ENCODE measurements at places on chromosomes 16 and 17. TPM values are rescaled to one million over a fixed set of nuclear protein-coding genes. Genes with fewer than 3 reads are reported as not detected.

The CSH1 gene
- total RNA-seq = not detected

The SLC9A5 gene
- 0.54 TPM for total RNA-seq

The RHOT1 gene
- 26.9 TPM for total RNA-seq

The MAFG gene
- total RNA-seq = 29.6 TPM

The PHB1 gene
- 102 TPM for total RNA-seq

The MYH2 gene
- not detected for total RNA-seq

The KRT12 gene
- total RNA-seq = not detected

The CCL4 gene
- 1.6 TPM for total RNA-seq

The PIK3R6 gene
- 10.0 TPM for total RNA-seq

The CCL8 gene
- not detected for total RNA-seq

The FOXO3B gene
- 15.9 TPM for total RNA-seq

The PLA2G10 gene
- not detected for total RNA-seq

The RSKR gene
- 8.1 TPM for total RNA-seq

The KRTAP17-1 gene
- total RNA-seq = not detected

The CDH5 gene
- total RNA-seq = 0.27 TPM

The ACSM3 gene
- total RNA-seq = 67.1 TPM

GRCh38 chr16:5862103-5862840 lies 764.7 kb upstream of the EEF2KMT start:
- DNase-seq = no peak

DNA sequence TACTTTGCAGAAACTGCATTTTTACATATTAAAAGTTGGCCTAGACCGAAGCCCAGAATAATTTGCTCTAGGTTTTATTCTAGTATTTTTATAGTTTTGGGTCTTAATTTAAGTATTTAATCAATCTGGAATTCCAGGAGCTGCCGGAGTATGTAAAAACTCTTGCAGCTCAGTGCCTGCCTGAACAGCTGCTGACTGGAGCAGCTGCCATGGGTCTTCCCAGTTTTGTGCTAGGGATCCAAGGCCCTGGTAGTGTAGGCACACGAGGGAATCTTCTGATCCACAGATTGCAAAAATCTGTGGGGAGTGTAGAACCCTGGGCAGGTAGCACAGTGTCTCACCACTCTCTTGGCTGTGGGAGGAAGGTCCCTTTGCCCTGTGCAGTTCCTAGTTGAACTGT lies 87.0 kb upstream of the HS3ST3A1 start:
- no peak for DNase-seq

GRCh38 chr17:81556175-81556691 lies 4.1 kb upstream of the FAAP100 start:
- DNase-seq = no peak

- DNase-seq = peak; percentile 39
These were observed at the start of gene SOX9 for GRCh38 chr17:72120642-72121163. Gene SOX9, plus strand, starts transcription at chr17:72121020. Its CDS starts 372 bp downstream, at chr17:72121392.

DNA sequence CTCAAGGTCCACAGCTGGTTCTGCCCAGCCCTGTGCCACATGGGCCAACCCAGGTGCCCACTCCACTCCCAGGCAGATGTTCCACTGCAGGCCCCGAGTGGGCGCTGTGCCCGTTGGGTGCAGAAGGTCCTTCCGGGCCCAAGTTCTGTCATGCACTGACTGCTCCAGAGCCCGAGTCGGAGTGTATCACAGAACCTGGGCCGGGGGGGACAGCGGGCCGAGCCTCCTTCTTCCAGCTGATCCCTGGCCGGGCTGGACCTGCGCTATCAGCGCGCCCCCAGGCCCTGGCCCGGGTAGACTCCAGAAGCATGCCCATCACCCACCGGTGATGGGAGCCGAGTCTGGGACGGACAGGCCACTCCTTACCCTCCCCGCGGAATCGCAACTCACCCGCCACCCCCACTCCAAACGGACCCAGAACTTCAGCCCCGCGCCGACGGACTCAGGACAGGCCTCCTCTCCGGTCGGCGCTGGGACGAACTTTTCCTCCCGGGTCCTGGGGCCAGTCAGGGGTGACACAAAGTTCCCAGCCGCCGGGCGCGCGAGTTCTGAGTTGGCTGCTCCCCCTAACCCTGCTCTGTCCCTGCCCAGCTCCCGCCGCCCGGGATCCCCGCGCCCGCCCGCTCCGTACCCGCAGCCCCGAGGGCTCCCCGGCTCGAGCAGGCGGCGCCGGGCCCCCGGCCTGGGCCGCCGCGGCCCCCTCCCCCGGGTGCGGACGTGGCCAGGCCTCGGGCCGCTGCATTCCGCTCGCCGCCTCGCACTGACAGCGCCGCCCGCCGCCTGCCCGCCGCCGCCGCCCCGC lies at the start of gene COPZ2:
COPZ2 (minus strand) TSS at position 762 of the 802 bp plus-strand sequence; CDS start at position 742, 20 bp downstream.
- peak; percentile 37 for DNase-seq

GRCh38 chr16:3536271-3536731 lies 35.5 kb downstream of the CLUAP1 start:
- DNase-seq = no peak

- DNase-seq = no peak
These were observed 72.3 kb downstream of the TANGO6 start for GRCh38 chr16:68915589-68915988.

DNA sequence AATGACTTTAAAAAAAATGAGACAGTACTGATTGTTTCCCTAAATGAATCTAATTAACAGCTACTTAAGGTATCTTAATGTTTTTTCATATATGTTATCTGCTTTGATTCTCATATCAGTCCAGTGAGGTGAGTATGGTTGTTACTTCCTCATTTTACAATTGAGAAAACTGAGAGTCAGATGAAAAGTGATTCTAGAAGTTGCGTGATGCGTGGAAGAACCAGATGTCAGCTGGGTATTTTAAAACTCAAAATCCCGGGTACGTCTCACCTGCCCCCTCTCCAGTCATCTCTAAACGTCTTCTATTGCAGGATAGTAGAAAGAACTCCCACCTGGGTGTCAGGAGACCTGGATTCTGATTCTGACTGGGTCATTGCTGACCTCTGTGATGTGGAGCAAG lies 89.2 kb downstream of the MAP2K6 start:
- no peak for DNase-seq

- DNase-seq = no peak
These were observed 239.8 kb upstream of the SALL1 start for GRCh38 chr16:51390877-51391276.

- no peak for DNase-seq
These were observed 13.0 kb upstream of the TMEM92 start for GRCh38 chr17:50261051-50261915.

- DNase-seq = peak; percentile 50
These were observed 4.6 kb downstream of the ZSCAN10 start for GRCh38 chr16:3094289-3095027.

GRCh38 chr17:57530508-57530907 lies 214.6 kb downstream of the CCDC182 start:
- no peak for DNase-seq

DNA sequence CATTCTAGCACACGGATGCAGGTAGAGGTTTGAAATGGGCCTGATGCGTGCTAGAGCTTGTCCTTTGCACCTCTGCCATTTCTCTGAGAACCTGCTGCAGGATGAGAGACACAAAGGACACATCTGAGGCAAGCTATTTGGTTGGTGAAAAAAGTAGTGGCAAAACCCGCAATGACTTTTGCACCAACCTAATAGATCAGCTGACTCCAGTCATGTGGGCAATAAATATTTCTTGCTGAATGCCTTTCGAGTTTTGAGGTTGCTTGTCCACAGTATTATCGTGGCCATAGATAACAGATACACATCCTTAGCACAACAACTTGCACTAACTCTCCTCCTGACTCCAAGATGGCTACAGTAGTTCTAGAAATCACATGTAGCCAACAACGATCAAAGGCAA lies 57.8 kb upstream of the ZNF423 start:
- no peak for DNase-seq

- no peak for DNase-seq
These were observed 114.8 kb downstream of the GNAO1 start for GRCh38 chr16:56305956-56306565.

GRCh38 chr17:16449121-16449570 lies 33.8 kb downstream of the TRPV2 start:
- no peak for DNase-seq

DNA sequence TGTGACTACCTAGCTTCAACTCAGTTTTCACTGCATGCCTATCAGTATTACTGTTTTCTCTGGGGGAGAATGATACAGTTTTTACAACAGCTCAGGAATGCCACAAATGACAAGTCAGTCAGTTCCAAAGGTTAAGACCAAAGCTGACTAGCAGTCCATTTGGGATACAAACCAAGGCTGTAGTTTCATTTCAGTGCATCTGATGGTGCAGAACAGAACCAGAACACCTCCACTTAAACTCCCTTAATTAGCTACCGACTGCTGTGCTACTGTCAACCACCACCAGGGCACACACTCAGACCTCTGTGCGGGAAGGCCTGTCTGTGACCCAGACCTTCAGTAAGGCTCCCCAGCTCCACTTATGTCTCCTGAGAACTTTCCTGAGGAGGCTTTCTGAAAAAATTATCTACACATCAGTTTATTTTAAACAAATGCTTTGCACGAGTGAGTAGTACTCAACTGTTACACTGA lies 20.4 kb downstream of the NFE2L1 start:
- DNase-seq = peak; percentile 26

DNA sequence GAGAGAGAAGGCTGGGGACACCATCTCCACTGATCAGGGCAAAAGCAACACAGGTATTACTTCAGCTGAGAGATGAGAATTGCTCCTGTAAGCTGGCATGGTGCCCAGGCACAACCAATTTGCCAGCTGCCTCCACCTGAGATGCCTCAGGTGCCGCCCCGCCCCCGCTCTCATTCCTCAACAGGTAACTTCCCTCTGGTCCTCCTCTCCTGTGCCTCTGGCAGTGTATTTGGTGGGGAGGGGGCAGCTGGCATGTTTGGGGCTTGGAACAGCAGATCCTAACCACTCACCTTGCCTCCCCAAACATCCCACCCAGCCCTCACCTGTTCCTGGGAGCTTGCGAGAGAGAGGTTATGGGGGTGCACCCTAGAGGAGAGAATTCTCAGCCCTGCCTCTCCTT lies 2.9 kb upstream of the SRCIN1 start:
- no peak for DNase-seq

DNA sequence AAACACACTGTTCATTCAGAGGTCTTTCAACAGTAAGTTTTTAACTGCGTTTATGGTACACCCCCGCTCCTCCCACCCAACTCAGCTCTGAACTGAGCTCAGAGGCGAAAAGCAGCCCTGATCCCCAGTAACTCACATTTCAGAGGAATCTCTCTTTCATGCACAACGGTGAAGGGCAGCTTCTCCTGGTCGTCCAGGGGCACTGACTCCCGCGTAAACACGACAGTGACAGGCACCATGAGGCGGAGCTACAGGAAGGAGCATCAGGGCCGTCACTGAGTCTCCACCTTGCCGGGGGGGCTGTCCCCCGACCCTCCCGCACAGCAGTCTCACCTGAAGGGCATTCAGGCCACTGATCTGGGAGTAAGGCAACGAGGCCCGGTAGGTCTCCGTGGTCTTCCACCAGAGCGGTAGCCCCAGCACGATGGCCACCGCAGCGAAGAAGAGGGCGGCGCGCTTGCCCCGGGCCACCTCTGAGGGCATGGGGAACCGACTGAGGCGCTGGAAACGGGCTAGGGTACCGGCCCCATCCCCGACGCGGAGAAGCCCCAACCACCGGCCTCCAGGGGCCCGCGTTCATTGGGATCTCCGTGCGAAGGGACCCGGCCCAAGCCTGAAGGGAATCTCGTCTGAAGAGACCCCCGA lies 486 bp downstream of the PIGS start:
- DNase-seq = no peak

Measured in hematopoietic multipotent progenitor cell (in vitro differentiated cells).